ENCODE measurements at places on chromosomes 12 and 14.
A peak's percentile ranks its signal among the peaks of the same experiment; 100 is the strongest.

DNA sequence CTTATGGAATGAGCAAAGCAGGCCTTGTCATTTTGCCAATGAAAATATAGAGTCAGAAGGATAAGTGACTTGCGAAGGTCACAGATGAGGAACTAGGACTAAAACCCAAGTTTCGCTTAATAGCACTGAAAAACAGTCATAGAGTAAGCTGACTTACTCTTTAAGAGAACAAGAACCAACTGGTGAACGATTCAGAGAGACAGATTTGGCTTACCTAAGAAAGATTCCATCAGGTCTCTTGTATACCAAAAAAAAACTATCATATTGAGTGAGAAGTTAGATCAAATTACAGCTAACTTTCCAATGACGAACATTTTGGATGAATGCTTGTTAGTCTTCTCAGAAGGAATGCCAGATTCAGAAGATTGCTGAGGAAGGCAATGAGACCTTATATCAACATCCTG is 74.2 kb downstream of the ZFC3H1 start:
- no peak for DNase-seq

GRCh38 chr14:96752594-96752993 is 44.6 kb upstream of the VRK1 start:
- no peak for DNase-seq

- no peak for DNase-seq
These were observed 83.2 kb downstream of the SPPL3 start for GRCh38 chr12:120820884-120821510.

DNA sequence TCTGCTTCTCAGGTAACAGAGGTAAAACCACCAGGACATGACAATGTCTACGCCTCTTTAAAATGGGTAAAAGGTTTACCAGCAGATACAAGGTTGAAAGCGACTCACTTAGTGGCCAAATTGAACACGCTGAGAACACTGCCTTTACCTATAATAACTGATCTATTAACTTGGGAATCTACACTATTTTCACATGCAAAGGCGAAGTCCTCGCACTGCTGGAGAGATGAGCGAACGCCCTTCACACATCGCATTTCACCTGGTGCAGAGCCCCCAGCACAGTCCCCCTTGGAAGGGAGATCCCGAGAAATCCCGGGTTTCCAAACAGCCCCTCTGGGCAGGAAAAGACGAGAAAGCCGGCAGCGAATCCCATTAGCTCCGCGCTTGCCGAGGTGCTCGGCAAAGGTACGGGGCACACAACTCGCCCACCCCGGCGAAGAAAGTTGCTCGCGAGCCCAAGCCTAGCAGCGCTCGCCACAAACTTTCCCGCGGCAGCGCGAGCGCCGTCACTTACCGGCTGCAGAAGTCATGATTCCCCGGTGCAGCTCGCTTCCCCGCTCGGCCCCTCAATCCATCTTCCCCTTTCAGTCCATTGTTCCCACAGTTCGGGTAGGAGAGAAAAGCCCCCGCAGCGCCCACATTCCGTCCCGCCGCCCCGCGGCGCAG is 423 bp downstream of the FGD6 start:
- DNase-seq: no peak

- no peak for DNase-seq
These were observed 416.6 kb downstream of the AEBP2 start for GRCh38 chr12:19855851-19856250.

- DNase-seq: no peak
These were observed 40.8 kb downstream of the CCNK start for GRCh38 chr14:99522025-99522401.

DNA sequence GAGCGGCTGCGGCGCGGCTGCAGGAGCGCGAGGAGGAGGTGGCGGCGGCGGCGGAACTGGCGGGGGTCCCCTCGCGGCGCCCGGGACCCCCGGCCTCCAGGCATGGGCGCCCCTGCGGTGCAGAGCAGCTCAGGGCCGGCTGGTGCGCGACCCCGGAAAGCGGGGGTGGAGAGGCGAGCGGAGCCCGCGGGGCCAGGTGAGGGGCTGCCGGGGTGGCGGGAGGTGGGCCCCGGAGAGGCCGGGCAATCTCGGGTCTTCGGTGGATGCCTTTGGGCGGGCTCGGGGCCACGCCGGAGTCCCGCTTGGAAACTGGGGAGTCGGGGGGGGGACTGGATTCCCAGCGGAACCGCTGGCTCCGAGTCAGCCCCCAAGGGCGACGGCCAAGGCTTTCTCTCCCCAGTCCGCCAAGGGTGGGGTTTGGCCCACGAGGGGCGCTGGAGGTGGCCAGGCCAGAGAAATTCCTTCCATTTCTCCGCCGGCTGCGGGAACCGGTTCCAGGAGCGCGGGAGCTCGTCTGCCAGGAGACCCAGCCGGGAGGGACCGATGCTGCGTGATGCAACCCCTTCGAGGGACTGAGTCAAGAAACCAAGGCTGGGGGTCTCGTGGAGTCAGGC is 13.9 kb upstream of the NR4A1 start:
- DNase-seq: no peak

GRCh38 chr14:29709490-29709889 is 218.2 kb downstream of the PRKD1 start:
- no peak for DNase-seq

- no peak for DNase-seq
These were observed 138.0 kb downstream of the ZNF664 start for GRCh38 chr12:124111006-124111405.

- DNase-seq: no peak
These were observed at the start of gene C14orf180 for GRCh38 chr14:104579507-104579906. TSS of gene C14orf180 (plus strand) at chr14:104579764. CDS start at chr14:104586431, 6,667 bp downstream.

GRCh38 chr12:76720068-76720467 is 43.8 kb upstream of the ZDHHC17 start:
- no peak for DNase-seq

- no peak for DNase-seq
These were observed 17.9 kb downstream of the SPRING1 start for GRCh38 chr12:116719731-116720528.

- DNase-seq: no peak
These were observed 427.6 kb downstream of the IPO8 start for GRCh38 chr12:30268041-30268440.

DNA sequence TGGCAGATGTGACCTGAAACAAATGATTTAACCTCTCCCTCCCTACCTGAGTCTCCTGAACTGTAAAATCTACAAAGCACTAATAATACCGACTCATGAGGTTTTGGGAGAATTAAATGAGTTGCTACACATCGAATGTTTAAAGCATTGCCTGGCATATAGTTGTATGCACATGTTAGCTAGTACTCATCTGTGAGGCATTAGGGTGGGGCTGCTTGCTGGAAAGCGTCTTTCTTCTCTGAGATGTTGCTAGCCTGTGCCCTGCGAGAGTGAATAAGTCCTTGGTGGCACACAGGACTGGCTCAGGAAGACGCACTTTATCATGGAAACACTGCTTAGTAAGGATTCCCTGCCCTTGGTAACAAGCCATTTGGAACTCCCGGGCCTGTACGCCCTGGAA is 6.1 kb downstream of the RAPGEF3 start:
- DNase-seq: no peak

DNA sequence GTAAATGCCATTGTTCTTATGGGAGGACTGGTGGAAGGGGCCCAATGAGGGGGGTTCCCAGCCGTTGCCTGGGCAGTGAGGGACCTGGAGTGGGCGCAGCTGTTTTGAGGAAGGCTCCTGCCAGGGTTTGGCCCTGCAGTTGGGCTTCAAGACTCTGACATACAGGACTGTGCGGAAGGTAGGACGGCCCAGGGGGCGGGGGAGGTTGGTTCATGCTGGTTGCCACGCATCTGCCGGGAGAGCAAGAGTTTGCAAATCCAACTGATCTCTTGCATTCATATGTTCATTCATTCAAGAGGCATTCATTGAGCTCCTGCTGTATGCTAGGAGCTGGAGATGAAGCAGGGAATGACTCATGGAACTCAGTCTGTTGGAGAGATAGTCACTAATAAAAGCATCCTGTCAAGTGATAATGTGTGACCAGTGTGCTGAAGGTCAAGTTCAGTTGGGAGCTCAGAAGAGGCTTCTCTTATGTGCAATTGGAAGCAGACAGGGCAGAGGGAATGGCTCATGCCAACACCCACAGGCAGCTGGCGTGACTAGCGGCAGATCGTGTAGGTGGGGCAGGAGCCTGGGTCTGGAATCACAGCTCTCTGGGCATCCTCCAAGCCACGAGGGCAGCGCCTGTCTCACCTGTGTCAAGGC is 7.8 kb downstream of the SH2B3 start:
- DNase-seq: no peak

- DNase-seq: no peak
These were observed 10.2 kb upstream of the CMKLR1 start for GRCh38 chr12:108349278-108349688.

DNA sequence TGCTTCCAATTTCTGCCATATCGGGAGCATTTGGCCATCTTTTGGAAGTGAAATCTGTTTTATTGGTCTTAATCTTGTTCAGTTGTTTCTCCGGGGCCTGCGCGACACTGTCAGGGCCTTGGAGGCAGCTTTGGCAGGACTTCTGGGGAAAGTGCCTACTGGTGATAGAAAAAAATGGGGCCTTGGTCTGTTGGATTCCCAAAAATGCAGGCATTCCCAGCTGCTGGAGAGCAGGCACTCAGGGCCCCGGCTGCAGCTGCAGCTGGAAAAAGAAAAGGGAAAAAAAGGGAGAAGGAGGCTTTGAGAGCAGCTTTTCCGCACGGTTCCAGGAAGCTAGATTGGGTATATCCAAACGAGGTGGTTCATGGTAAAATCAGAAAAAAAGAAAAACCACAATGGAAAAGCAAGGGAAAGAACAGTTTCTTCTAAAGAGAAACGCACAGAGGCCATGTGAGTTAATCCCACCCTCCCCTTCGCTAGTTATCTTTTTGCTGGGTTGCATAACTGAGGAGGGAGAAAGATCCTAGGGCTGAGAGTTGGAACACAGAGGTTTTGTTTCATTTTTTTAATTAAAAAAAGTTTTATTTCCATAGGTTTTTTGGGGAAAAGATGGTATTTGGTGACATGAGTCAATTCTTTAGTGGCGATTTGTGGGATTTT is 134.7 kb upstream of the RFLNA start:
- DNase-seq: no peak

GRCh38 chr12:26878661-26879119 is 45.7 kb upstream of the ITPR2 start:
- peak; percentile 11 for DNase-seq

DNA sequence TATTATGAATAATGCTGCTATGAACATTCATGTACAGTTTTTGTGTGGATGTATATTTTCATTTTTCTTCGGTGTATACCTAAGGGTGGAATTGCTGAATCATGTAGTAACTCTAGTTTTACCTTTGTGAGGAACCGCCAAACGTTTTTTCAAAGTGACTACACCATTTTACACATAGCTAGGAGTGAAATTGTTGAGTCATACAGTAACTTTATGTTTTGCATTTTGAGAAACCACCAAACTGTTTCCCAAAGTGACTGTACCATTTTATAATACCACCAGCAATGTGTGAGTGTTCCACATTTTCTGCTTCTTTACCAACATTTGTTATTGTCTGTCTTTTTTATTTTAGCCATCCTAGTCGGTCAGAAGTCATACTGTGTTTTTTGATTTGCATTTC is 3.1 kb upstream of the TPH2 start:
- DNase-seq: no peak

GRCh38 chr14:103535891-103536565 is 7.0 kb downstream of the TRMT61A start:
- DNase-seq: no peak

- no peak for DNase-seq
These were observed 67.3 kb downstream of the STXBP6 start for GRCh38 chr14:24982472-24983155.

DNA sequence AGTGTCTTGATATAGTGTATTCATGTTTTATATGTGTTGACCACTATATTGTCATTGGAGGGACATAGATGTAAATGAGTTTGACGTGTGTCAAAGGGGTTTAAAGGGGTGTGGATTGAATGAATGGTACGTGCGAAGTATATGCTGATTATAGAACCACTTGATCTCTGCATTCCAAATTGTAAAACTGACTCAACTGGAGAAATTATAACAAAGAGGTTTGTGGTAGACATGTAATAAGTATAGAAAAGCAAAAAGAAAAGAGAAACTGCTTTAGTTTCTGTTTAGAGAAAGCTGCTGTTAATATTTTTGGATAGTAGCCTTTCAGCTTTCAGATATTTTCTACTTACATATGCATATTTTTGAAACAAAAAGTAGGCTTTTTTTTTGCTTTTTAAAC is 8.9 kb upstream of the MYRFL start:
- no peak for DNase-seq

DNA sequence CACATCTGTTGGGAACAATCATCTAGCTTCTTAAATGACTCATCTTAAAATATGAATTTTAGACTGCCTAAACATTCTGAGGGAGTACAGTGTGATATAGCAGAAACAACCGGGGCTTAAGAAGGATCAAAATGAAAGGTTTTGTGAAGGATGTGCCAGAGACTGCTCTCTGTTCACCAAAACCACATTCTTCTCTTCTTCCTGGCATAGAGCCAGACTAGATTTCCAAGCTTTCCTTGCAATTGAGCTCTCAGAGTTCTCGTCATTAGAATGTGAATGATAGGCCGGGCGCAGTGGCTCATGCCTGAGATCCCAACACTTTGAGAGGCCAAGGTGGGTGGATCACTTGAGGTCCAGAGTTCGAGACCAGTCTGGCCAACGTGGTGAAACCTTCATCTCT is 94.5 kb downstream of the LRRIQ1 start:
- DNase-seq: no peak

DNA sequence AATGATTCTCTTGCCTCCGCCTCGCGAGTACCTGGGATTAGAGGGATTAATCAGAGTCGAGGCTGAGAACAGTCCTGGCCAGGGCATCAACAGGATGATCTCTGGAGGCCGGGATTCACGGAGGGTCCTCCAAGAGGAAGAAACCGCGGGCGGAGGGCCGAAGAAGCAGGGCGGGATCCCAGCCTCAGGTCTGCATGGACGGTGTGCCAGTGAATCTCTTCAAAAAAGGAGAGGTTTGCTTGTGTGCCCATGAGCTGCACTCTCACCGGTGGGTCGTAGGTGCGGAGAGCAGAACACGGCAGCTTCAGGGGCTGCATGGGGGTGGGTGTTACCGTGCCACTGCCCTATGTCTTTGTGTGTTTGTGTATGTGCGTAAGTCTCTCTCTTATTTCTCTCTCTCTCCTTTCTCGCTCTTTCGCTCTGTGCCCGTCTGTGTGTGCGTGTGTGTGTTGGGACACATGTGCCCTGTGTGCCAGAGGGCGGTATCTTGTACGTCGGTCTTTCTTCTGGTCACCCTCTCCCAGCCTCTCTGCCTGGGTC is 768.2 kb upstream of the ALG10B start:
- DNase-seq: no peak

- no peak for DNase-seq
These were observed 330.6 kb upstream of the FBXO33 start for GRCh38 chr14:39762576-39763401.

- no peak for DNase-seq
These were observed 42.9 kb downstream of the WNK1 start for GRCh38 chr12:795305-795704.

- no peak for DNase-seq
These were observed 168.7 kb upstream of the SSTR1 start for GRCh38 chr14:38038986-38039385.

DNA sequence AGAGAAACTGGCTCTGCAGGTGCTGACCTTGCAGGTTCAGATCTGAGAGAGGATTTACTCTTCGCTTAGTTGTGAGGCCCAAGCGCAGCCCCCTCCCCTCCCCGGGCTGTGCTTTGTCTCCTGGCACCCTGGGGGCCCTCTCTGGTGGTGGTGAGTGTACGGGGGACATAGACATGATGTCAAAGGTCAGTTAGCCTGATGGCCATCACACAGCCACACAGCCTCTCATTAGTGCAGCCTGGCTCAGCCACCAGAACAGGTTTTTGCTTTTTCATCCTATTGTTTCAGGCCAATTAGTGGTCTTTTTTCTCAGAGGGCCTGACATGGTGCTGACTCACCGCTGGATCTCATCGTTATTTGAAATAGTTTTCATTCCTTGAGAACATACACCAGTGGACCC is 437.9 kb downstream of the AACS start:
- no peak for DNase-seq
